Activated naive CD4-positive, alpha-beta T cell treated with anti-CD3 and anti-CD28 coated beads, Interleukin-2, amount 50 U/mL, for 72 hours (primary cell): ENCODE measurements at places on chromosomes 5 and 9.
A peak's percentile ranks its signal among the peaks of the same experiment; 100 is the strongest.

DNA sequence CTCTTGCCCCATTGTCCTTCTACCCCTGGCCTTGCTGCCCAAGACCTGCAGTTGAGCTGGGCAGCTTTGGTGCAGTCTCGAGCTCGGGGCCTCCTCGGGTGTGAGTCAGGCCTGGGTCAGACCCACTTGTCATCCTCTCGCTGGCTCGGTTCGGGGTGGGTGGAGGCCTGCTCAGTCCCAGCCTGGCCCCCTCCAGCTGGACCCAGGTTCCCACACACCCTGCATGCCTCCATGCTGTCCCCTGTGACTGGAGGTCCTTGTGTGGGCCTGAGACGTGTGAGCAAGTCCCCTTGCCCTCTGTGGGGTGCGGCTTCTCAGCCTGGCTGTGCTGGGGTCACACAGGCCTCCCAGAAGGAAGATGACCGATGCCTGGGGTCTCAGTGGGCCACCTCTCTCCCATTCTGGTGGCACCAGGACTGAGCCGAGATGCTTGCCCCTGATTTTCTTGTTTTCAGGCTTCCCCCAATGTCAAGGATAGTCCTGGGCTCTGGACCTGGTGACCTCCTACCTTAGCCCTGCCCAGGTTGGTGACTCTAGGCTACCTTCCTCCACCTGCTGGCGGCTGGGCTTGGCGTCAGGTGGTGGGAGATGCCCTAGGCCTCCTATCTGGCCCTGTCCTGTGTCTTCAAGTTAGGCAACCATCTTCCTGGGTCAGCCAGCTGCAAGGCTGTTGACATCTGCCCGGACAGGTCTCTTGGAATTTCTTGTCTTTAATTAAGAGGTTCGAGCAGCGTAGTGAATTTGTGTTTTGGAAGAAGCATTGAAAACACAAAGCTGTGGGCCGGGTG, 15.1 kb downstream of the WNK2 start:
- no peak for DNase-seq

GRCh38 chr5:127601601-127602000, 47.3 kb upstream of the CTXN3 start:
- no peak for DNase-seq

DNA sequence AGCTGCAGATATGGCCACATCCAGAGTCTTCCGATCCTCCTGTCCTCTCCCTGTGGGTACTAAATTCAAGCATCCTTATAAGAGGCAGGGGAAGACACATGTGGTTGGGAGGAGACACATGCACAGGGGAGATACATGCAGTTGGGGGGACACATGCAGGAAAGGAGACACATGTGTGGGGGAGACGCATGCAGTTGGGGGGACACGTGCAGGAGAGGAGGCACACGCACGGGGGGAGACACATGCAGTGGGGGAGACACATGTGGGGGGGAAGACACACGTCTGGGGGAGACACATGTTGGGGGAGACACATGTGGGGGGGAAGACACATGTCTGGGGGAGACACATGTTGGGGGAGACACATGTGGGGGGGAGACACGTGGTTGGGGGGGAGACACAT, 21.2 kb upstream of the OLFM1 start:
- no peak for DNase-seq

DNA sequence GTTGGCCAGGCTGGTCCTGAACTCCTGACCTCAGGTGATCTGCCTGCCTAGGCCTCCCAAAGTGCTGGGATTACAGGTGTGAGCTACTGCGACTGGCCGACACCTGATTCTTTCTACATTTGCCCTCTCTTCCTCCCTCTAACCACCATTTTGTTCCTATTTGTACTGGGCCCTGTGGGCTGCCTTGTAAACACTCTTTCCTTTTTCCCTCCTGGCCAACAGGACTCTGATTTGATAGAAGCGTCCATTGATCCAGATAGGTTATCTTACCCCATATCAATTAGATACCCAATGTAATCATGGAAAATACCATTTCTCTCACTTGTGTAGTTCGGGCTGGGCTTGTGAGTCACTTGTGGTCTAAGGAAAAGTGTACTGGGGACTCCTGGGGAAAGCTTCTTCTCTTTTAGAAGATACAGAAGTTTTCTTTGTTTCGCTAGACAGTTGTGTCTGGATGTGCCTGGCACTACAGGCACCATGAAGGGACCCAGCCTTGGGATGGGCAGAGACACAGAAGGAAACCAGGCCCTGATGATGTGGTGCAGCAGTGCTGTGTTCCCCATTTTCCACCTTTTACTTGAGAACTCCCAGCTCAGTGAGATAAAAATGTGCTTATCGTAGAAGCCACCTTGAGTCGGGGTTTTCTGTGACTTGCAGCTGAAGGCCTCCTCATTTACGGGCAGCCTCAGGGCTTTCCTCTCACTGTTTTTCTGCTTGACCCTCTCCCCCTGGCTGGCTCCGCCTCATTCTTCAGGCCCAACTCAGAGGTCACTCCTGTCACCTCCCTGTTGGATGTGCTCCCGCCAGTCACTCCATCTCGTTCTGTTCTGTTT, 32.8 kb upstream of the CPEB4 start:
- DNase-seq, result no peak

GRCh38 chr5:55338092-55338613, 30.4 kb downstream of the MTREX start:
- no peak for DNase-seq

DNA sequence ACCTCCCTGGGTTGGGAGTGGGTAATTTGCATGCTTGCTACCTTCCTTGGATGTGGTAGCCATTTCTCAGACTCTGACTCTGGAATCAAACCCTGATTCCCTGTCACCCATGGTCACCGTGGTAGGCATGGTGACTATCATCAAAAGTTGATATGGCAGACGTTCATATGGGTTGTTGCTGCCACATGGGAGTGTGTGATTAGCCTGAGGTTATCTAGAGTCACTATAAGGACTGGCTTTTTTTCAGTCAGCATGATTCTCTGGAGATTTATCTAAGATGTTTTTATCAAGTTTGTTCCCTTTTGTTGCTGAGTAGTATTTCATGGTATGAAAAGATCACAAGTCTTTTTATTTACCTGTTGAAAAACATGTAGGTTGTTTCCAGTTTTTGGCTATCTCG, 7.0 kb downstream of the RCL1 start:
- no peak for DNase-seq

DNA sequence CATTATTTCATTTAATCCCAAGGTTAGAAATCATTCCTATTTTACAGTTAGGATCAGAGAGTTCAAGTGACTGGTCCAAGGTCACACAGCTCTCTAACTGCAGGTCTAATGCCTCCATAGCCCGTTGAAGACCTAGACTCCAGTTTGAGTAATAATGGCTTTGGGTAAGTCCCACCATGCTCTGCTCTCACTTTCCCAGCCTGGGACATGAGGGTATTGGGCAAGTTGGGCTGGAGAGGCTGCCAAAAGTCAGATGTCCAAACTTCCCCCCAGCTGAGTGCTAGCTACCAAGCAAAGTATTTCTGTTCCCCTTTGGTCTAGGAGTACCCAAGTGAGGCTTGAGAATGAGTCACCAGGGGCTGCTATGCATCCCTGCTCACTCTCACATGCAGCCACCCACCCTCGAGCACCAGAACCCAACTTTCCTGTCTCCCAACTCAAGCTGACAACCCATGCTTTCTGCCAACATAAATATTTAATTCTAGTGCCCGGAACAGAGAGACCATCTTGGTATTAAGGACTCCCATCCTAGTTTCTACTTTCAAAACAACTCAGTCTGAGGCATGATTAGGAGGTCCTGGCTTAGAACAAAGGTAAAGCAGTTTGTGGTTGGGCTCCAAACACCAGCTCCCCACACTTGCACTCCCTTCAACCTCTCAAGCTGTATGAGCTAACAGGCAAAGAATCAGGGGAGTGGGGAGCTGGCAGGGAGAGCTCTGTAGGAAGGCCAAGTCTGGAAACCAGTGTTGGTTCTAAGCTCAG, 236.5 kb upstream of the TRIM32 start:
- DNase-seq, result no peak

- no peak for DNase-seq
Measured at GRCh38 chr5:159427180-159428012, 97.1 kb upstream of the IL12B start.

DNA sequence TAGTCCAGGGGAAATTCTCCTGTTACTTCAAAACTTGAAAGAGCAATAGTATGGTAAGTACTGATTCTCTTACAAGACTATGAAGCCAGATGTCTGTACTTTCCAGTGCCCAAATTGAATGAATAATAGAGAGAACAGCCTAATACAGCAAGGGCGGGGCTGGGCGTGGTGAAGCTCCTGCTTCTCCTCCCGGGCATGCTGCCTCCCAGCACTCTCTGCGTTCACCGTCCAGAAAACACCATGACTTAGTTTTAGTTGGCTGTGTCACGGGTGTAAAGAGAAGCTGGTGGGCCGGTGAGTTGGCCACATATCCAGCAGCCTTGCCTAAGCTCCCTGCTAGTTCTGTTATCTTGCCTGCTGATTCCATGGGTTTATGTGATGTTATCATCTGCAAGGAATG, 40.7 kb upstream of the ADAMTS2 start:
- no peak for DNase-seq

DNA sequence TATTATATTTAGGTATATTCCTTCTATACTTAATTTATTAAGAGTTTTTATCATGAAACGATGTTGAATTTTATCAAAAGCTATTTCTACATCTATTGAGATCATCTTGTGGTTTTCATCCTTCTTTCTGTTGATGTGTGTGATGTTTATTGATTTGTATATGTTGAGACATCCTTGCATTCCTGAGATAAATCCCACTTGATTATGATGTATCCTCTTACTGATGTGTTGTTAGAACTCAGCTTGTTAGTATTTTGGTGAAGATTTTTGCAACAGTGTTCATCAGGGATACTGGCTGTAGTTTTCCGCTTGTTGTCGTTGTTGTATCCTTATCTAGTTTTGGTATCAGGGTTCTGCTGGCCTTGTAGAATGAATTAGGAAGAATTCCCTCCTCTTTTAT, 213.6 kb downstream of the GDNF start:
- DNase-seq, result no peak

GRCh38 chr5:10856683-10857337, 95.8 kb upstream of the DAP start:
- DNase-seq, result no peak

GRCh38 chr5:126098330-126099017, 324.7 kb upstream of the GRAMD2B start:
- no peak for DNase-seq

GRCh38 chr9:137173796-137174664, 2.2 kb upstream of the TMEM210 start:
- DNase-seq, result no peak

- no peak for DNase-seq
Measured at GRCh38 chr5:50889790-50890189, 223.4 kb downstream of the PARP8 start.

DNA sequence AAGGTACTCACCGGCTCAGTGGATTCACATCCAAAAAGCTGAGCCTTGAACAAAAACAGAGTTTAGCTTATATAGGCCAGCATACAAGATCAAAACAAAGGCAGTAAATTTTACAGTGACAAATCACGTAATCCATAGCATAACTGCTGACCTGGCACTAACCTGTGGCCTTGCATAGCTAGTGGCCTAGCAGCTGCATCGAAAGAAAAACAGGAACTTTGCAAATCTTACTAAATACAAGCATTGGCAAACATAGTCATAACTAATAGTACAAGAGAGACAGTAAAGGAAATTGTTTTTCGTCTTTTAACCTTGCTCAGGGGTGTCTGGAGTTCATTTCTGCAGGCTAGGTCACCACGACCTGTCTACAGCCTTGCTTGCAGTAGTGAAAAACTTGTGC, 4.8 kb downstream of the HSDL2 start:
- DNase-seq, result no peak

- DNase-seq, result no peak
Measured at GRCh38 chr9:16721972-16722371, 148.5 kb downstream of the BNC2 start.

- no peak for DNase-seq
Measured at GRCh38 chr9:137416563-137417151, 6.3 kb downstream of the EXD3 start.

- no peak for DNase-seq
Measured at GRCh38 chr9:18141681-18142080, 332.3 kb upstream of the ADAMTSL1 start.

GRCh38 chr5:158074992-158075769, 216.2 kb upstream of the CLINT1 start:
- DNase-seq, result no peak

- no peak for DNase-seq
Measured at GRCh38 chr9:84145780-84146179, 165.2 kb downstream of the RMI1 start.

DNA sequence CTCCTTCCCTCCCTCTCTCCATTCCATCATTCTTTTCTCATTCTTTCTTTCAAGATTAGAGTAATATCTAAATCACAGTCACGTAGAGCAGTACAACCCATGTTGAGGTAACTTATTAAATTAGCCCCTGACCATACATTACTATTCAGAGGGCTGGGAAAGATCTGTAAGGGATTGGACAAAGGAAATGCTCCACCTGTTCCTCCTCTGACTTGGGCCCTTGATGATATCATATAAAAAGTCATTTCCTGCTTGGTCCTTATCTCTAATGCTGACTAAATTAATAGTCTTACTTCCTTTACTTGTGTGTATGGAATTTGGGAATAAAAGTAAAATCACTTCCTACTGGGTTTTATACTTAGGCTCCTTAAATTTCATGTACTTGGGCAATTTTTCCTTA, 40.8 kb downstream of the SNX18 start:
- DNase-seq, result no peak

- DNase-seq, result peak; percentile 65
Measured at GRCh38 chr5:1312993-1313833, 18.3 kb upstream of the TERT start.

- no peak for DNase-seq
Measured at GRCh38 chr5:119752921-119753886, 123.8 kb downstream of the FAM170A start.

- no peak for DNase-seq
Measured at GRCh38 chr5:14256026-14256690, 113.0 kb downstream of the TRIO start.

- no peak for DNase-seq
Measured at GRCh38 chr5:79837761-79838551, 148.3 kb downstream of the CMYA5 start.

GRCh38 chr5:36723912-36724311, 117.5 kb downstream of the SLC1A3 start:
- DNase-seq, result no peak

- DNase-seq, result no peak
Measured at GRCh38 chr5:68334553-68334886, 119.0 kb downstream of the PIK3R1 start.

- DNase-seq, result no peak
Measured at GRCh38 chr5:59840200-59840601, 53.3 kb downstream of the PDE4D start.

GRCh38 chr5:79512471-79513307, 1.2 kb downstream of the HOMER1 start:
- DNase-seq, result no peak

GRCh38 chr9:92263131-92263530, 30.4 kb downstream of the IARS1 start:
- no peak for DNase-seq

DNA sequence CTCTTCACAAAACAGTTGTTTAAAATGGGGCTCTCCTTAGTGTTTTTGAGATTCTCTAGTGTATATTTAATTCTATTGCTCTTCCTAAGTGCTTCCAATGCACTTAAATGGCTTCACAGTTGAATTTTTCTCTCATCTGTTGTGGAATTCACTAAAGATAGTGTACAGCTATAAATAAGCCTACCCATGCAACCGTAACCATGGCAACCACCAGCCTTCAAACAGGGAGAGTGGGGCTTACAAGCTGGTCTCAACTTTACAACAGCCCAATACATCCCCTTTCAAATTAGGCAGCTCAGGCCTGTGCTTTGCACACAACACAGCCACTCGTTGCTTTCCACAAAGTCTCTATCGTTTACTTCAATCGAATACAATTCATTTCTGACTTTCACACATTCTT, 144.0 kb upstream of the PLPPR1 start:
- no peak for DNase-seq
